ENCODE measurements at places on chromosomes 3 and 15.

DNA sequence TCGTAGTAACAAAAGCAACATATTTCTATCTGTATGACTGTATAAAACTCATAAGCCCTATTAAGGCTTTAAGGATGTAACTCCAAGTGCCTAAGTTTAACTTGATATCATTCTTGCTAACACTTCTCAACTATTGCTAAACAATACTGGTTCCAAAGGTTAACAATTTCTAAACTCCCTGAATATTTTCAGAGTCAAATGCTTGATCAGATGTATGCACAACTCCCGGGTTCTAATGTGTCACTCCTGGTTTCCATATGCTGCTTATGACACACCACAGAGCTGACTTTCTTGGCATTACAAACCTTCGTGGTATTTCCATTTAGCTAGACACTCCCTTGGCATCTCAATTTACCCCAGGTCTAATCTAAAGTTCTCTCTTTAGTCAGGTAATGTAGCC, 26.3 kb downstream of the DZIP1L start:
- no peak for DNase-seq

GRCh38 chr3:97360804-97361203, 403.8 kb upstream of the ARL6 start:
- no peak for DNase-seq

DNA sequence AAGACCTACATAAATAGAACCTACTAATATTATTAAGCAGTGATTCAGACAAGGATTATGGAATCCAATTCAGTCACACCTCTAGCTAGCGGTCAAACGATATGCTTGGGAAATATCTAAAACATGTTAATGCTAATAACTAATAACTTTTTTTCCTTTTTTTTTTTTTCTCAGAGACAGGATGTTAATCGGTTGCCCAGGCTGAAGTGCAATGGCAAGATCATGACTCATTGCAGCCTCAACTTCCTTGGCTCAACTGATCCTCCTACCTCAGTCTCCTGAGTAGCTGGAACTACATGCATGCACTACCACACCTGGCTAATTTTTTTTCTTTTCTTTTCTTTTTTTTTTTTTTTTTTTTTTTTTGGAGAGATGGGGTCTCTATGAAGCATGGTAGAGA, 124.1 kb downstream of the NR2E3 start:
- no peak for DNase-seq

GRCh38 chr3:64048631-64049061, 25.4 kb upstream of the PSMD6 start:
- no peak for DNase-seq

DNA sequence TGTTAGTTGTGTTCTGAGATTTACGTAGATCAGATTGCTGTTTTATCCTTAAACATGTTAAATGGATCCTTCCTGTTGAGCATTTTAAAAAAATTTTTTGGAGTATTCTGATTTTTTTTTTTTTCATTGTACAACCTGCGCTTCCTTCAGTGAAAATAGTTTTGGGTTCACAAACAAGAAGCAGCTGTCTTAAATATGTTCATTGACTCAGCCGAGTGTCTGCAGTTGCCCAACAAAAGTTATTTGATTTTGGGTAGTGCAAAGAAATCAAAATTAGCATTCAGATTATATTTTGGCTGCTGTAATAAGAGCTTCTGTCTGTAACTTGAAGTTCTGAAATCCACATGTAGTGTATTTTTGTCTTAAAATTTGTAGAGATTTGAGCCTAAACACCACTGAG, 148.2 kb downstream of the BBX start:
- no peak for DNase-seq

DNA sequence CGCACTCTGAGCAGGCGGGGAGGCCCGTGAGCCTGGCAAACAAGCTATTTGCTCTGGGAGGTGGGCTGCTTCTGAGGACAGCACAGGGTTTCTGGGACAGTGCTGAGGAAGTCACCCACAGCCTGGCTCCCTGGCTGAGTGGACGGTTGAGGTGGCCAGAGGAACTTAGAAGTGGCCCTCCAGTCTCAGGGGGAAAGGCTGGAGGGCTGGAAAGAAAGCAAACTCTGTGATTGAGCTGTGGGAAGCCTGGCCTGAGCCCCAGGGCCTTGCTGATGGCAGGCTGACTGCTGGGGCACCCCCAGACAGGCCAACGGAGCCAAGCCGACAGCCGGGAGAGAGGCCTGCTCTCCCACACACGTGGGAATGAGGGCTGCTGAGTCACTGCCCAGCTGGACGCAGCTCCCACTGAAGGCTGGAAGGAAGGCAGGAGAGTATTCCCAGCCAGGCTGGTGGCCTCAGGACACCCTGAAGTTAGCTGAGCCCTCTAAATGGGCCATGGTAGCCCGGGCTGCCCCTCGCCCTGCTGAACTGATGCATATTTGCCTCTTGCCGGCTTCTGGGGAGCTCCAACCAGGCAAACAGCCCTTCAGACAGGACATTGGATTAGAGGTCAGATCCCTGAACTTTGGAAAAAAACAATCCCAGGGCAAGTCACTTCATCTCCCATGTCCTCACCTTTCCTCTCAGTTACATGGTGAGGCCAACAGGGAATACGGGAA, 98.0 kb upstream of the TLE3 start:
- no peak for DNase-seq

DNA sequence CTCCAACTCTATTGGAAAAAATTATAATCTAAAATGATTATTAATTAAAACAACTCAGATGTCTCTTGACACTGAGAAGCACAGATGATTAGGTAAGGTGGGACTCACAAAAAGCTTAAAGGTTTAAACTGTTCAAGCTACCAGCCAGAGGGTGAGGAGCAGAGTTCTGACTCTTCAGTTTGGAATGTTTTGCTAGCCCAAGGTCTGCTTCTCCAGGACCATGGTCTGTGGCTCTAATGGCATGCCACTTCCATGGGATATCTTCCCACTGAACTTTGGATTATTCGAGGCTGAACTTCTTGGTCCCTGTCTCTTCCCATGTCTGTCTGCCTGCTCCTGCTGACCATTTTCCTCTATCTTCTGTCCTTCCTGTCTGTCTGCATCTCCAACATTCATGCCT, 49.2 kb downstream of the CACNA2D3 start:
- no peak for DNase-seq

DNA sequence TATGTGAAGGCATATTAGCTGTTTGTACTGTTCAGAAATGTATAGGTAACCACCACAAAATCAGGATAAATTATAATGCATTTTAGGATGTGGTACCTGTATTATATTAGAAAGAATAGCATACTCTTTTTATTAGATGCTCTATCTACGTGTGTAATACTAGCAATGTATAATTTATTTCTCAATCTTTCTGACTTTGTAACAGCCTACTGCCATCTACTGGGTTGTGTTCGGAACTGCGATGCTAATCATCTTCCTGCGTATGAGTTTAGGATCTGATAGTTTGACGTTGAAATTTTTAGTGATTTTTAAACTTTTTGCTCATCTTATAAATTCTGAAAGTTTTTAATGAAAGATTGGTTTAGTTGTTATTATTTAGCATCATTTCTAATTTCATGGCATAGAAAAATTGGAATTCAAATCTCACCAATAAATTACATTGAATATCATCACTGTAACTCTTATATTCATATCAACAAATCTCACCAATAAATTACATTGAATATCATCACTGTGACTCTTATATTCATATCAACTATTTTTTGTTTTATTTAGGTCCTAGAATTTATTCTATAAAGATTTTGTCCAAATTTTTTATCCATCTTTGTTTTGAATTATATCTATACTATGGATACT, 322.7 kb upstream of the ZNF717 start:
- no peak for DNase-seq

GRCh38 chr15:31372635-31373091, 46.0 kb downstream of the KLF13 start:
- no peak for DNase-seq

DNA sequence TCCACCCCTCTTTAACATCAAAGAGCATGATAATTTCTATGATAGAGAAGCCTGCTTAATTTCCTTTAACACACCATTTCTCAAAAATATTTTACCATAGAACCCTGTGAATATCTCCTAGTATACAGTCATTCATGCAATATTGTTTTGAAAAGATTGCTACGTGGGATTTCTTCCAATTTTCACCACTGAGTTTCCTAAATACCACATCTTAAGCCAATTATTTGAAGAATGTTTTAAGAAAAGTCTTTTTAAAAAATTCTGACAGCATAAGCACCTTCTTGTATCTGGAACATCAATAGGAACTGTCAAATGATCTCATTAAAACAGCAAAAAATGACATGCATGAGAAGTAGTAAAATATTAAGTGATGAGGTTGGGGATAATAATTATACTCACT, 1126.7 kb downstream of the TUSC7 start:
- DNase-seq, result no peak

- DNase-seq, result no peak
Observed at GRCh38 chr15:31511707-31512310, 185.2 kb downstream of the KLF13 start.

DNA sequence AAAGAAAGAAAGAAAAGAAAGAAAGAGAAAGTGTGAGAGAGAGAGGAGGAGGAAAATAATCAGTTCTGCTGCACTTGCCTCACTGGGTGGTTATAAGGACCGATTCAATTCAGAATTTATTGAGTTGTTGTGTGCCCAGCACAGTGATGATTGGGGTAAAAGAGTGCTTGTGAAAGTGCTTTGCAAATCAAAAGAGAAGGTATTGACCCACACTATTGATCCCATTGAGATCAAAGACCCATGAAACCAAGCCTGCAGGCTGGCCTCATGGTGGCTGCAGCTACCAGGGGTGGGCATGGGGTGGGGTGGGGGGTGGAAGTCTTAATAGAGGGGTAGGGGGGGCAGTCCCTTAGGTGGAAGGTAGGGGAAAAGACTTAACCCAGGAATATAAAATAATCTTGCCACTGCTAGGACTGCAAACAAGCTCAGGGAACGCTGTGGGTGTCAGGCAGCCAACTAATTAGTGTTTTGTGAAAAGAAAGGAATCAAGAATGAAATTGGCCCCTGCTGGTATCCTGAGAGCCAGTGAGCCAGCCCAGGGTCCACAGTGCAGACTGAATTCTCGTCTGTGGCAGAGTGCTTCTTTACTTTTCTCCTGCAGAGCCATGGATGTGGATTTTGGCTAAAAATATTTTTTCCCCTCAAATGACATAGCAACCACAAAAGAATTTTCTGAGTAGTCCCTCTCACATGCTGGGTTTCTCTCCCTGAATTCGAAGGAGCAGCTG, 34.2 kb downstream of the CLEC3B start:
- DNase-seq, result no peak
